Fibroblast of lung (primary cell): ENCODE measurements at places on chromosomes 12 and 14. TPM values are rescaled to one million over a fixed set of nuclear protein-coding genes. Genes with fewer than 3 reads are reported as not detected.

The MFAP5 gene
- total RNA-seq = 1.3 and 9.0 TPM in 2 replicates

The EIF2S3B gene
- 1.7 and 1.8 TPM in 2 replicates for total RNA-seq

The GARIN6 gene
- not detected in 2 replicates for total RNA-seq

The PLCZ1 gene
- not detected in 2 replicates for total RNA-seq

The HAL gene
- 0.17 TPM in 1 of 2 replicates, not detected in the other for total RNA-seq

The INHBC gene
- not detected in 2 replicates for total RNA-seq

The SERPINA1 gene
- total RNA-seq = under 0.01 TPM in 1 of 2 replicates, not detected in the other

The RGS6 gene
- not detected in 2 replicates for total RNA-seq

The MMP17 gene
- total RNA-seq = 10.8 and 13.5 TPM in 2 replicates

The STXBP6 gene
- total RNA-seq = 4.5 and 7.7 TPM in 2 replicates

The ITPR2 gene
- total RNA-seq = 13.6 and 24.6 TPM in 2 replicates

The NGB gene
- not detected in 2 replicates for total RNA-seq

The KCNC2 gene
- total RNA-seq = not detected in 2 replicates

The PKP2 gene
- under 0.01 TPM in 2 replicates for total RNA-seq

The OR6C2 gene
- not detected in 2 replicates for total RNA-seq

The NANOG gene
- total RNA-seq = not detected in 2 replicates

The ANO4 gene
- total RNA-seq = 11.3 and 42.3 TPM in 2 replicates

The FAM181A gene
- total RNA-seq = not detected in 2 replicates

The ATP5MC2 gene
- total RNA-seq = 148 and 169 TPM in 2 replicates

The SLC24A4 gene
- total RNA-seq = not detected in 2 replicates

The KRT75 gene
- not detected in 2 replicates for total RNA-seq

The SPTB gene
- under 0.01 TPM in 1 of 2 replicates, not detected in the other for total RNA-seq

The LHX5 gene
- total RNA-seq = not detected in 2 replicates

The TSPAN19 gene
- total RNA-seq = not detected in 2 replicates

The KIF26A gene
- under 0.01 and 2.0 TPM in 2 replicates for total RNA-seq

The PPP4R4 gene
- total RNA-seq = 0.51 and 0.99 TPM in 2 replicates

The INHBE gene
- 9.2 and 26.4 TPM in 2 replicates for total RNA-seq

The KRT6A gene
- total RNA-seq = not detected in 2 replicates

The RTL1 gene
- not detected in 2 replicates for total RNA-seq

The CFAP251 gene
- 3.9 and 7.9 TPM in 2 replicates for total RNA-seq

The BATF gene
- 0.50 and 0.51 TPM in 2 replicates for total RNA-seq

The CCDC198 gene
- total RNA-seq = not detected in 2 replicates

The CD163 gene
- total RNA-seq = 0.26 TPM in 1 of 2 replicates, not detected in the other

The EFS gene
- total RNA-seq = 8.5 and 12.2 TPM in 2 replicates

The SAMD15 gene
- total RNA-seq = 0.33 and 0.77 TPM in 2 replicates

The MIPOL1 gene
- total RNA-seq = 8.6 and 9.0 TPM in 2 replicates

The SLC5A8 gene
- total RNA-seq = not detected in 2 replicates

The FAM186B gene
- 0.33 and 0.51 TPM in 2 replicates for total RNA-seq

The M6PR gene
- total RNA-seq = 292 and 338 TPM in 2 replicates

The MIP gene
- not detected in 2 replicates for total RNA-seq

The PRB3 gene
- total RNA-seq = not detected in 2 replicates

The DPY19L2 gene
- total RNA-seq = 4.4 and 5.0 TPM in 2 replicates

The LETMD1 gene
- total RNA-seq = 59.9 and 61.4 TPM in 2 replicates

The PTPRR gene
- total RNA-seq = under 0.01 and 0.50 TPM in 2 replicates

The C1RL gene
- 34.4 and 64.9 TPM in 2 replicates for total RNA-seq

The DCD gene
- total RNA-seq = not detected in 2 replicates

The ANKRD9 gene
- 13.6 and 22.0 TPM in 2 replicates for total RNA-seq

The CCDC175 gene
- total RNA-seq = not detected in 2 replicates
